Muscle of arm (tissue), 14 donors: ENCODE measurements at places on chromosomes 6 and 20. TPM values are rescaled to one million over a fixed set of nuclear protein-coding genes. Genes with fewer than 3 reads are reported as not detected.

DNA sequence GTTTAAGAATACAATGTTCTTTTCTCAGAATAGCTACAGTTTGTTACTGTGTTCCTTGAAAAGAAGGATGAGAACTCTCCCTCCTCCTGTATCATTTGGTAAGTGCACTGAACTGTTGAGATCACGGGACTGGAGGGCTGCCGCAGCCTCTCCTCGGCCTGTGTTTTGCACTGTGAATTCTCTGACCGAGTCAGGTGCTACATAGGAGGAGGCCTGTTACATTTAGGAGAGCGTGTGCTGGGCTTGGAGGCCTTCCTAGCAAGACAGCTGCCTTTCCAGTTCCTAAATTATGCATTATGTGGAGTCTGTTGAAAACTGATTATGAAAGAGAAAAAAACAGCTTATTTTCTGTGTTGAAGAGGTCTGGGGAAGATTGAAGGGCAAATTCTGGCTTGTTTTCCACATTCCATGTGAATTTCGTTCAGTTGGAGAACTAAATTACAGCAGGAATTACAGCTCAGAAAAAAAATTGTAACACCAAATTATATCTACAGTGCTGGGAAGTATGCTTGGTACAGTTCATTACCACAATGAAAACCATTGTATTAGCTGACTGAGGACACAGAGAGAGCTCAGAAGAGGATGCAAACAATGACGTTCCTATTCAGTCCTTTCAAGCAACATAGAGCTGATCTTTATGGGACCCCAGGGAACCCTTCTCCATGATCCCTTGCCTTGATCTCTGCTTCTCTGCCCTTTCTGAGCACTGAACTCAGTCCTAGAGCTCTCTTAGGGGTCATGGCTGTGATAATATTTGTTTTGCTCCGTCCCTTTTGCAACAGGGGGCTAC is 2.8 kb downstream of the TMC2 start:
- DNase-seq, result no peak

GRCh38 chr6:2426561-2427340 is 181.3 kb upstream of the GMDS start:
- no peak for DNase-seq

- no peak for DNase-seq
These were observed 293.5 kb upstream of the FERMT1 start for GRCh38 chr20:6416371-6416770.

- no peak for DNase-seq
These were observed 272.1 kb downstream of the ZFAND3 start for GRCh38 chr6:38091613-38092012.

GRCh38 chr6:69129046-69129445 is 494.0 kb downstream of the ADGRB3 start:
- no peak for DNase-seq

DNA sequence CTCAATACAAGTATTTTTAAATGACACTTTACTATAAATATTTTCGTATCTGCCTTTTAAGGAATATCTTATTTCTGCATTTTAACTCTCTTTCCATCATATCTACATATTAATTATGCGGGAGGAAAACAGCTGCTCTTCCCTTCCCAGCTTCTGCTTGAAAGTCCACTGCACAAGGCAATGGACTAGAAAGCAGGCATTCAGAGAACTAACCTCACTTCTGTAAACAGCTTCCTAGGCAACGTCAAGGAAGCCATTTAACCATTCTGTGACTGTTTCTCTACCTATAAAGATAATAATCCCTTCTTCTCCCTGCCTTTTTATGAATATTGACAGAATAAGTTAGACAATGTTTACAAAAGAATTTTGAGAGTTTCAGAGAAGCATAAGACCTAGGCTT is 319.4 kb downstream of the BTBD9 start:
- no peak for DNase-seq

DNA sequence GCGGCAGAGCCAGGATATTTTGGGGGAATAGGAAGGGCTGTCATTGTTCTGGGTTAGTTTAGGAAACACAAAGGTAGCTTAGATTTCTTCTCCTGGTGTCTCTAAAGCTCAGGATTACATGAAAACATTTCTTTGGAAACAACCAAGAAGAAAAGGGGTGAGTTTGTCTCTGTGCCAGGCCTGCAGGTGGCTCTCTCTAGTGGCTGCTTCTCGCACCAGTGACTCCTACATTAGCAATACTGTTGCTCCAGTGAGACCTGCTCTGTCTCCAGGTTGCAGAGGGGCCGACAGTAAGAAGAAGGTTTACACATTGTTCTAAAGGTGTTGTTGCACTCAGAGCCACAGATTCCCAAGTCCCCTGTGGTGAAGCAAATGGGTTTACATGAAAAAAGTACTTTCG is 104.6 kb upstream of the GLP1R start:
- no peak for DNase-seq

DNA sequence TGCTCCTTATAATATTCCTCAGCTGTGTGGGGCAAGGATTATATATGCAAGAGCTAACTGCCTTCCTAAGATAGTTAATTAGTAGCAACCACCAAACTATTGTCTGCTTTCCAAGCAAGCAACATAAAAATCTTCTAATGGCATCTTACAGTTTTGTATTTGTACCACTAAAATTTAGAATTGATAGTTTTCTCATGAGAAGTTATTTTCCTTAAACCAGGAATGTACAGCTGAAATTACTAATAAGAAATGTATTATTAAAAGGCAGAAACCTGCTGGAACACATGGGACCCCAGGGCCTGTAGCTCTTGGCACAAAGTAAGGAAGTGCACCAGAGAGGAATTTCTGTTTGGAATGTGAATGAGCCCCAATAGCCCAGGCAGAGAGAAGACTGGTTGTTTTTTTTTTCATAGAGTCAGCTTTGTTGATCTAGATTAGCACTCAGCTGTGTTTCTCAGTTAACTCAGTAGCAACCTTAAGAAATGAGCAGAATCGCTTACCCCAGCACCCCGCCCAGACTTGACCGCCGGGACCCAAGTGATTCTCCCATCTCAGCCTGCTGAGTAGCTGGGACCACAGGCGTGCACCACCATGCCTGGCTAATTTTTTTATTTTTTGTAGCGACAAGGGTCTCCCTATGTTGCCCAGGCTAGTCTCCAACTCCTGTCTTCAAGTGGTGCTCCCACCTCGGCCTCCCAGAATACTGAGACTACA is 2.6 kb downstream of the MGME1 start:
- no peak for DNase-seq

DNA sequence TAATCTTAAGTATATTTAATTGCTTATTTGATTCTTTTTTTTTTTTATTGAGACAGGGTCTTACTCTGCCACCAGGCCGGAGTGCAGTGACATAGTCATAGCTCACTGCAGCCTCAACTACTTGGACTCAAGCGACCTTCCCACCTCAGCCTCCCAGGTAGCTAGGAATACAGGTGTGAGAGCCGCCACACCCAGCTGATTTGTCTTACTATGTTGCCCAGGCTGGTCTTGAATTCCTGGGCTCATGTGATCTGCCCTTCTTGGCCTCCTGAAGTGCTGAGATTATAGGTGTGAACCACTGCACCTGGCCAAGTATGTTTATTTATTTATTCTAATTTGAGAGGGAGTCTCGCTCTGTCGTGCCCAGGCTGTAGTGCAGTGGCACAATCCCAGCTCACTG is 38.2 kb downstream of the PTPN1 start:
- no peak for DNase-seq

DNA sequence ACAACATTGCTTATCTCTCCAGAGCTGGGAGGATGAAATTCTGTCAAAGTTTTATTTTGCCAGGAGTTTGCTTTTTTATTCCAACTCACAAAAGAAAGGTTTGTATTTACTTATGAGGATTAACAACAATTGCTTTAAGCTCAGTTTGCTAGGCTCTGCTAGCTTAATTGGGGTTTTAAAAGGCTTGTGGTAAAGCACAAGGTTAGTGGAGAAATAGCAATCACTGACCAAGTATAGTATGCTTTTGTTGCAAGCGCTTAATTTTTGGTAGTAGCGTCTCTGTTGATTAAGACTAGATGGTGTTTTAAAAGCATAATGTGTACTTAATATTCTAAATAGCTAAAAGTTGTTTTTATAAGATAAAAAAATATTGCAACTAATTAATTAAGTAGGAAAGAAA is 45.7 kb downstream of the TINAG start:
- no peak for DNase-seq

- DNase-seq, result no peak
These were observed 130.4 kb upstream of the QKI start for GRCh38 chr6:163284151-163284550.

DNA sequence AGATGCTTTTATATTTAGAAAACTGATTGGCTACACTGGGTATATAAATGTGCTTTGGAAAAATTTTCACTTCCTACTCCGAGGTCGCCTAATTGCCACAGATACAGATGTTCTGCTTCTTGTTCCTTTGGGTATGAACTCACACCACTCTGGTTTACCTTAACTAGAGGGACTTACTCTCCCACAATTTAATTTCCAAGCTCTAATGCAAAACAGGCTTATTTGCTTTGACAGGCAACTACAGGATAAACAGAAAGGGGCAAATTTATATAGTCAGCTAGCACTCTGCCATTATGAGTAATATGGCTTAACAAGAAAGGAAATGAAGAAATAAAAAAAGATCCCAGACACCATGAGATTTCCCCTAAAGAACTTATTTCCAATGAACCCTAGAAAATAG is 156.9 kb upstream of the ZFP64 start:
- DNase-seq, result no peak

The FUT9 gene
- polyA plus RNA-seq, result 0.11 TPM

The C20orf204 gene
- 2.2 TPM for polyA plus RNA-seq

The DCDC2 gene
- 0.19 TPM for polyA plus RNA-seq

The NHSL1 gene
- polyA plus RNA-seq, result 27.3 TPM

The SCAF8 gene
- polyA plus RNA-seq, result 49.5 TPM

The CST5 gene
- not detected for polyA plus RNA-seq

The PTK6 gene
- 0.14 TPM for polyA plus RNA-seq

The BANF2 gene
- not detected for polyA plus RNA-seq
